ENCODE measurements at places on chromosomes 12 and 14.

GRCh38 chr12:109689426-109689825 lies 24.2 kb upstream of the FAM222A start:
- no peak for DNase-seq

- no peak for DNase-seq
Observed at GRCh38 chr12:3350432-3350831, 140.6 kb upstream of the PRMT8 start.

DNA sequence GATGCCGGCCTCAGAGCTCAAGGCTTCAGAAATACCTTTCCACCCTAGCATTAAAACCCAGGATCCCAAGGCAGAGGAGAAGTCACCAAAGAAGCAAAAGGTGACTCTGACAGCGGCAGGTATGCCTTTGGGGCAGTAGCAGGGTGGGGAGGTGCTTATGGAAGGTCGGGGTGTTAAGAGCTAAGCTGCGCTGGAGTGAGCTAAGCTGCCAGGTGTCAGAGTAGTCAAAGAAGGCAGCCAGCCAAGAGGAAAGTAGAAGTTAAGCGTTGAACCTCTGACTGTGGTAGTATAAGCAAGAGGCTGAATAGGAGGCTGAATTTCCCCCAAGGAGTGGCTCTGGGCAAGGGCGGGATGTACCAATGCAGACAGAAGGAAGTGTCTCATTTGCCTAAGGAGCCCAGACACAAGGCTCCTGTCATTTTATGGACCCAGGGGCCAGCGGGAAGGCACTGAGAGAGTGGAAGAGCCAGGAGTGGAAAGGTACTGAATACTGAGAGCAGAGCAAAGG lies 29.2 kb downstream of the DYRK4 start:
- DNase-seq: no peak

- DNase-seq: no peak
Observed at GRCh38 chr12:106645465-106646330, 62.9 kb downstream of the RFX4 start.

DNA sequence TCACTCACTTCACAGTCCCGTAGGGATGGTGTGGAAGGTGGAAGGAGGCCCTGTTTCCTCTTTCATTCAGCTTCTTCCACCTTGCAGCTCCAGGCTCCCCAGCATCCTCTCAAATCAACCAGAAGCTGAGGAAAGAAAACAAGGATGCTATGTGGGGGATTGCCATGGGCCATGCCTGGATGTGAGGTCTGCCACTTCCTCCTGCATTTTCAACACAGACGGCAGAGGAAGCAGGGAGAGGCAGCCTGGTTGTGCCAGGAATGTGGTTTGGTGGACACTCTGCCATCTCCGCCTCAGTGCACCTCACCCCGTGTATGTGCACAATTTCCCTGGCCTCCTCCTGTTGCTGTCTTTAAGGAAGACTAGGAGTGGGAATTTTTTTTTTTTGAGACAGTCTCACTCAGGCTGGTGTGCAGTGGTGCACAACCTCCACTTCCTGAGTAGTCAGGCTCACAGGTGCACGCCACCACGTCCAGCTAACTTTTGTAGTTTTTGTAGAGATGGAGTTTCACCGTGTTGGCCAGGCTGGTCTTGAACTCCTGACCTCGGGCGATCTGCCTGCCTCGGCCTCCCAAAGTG lies 99.2 kb downstream of the SLC15A4 start:
- no peak for DNase-seq

GRCh38 chr12:54704202-54704601 lies 56.0 kb upstream of the DCD start:
- no peak for DNase-seq

- no peak for DNase-seq
Observed at GRCh38 chr12:116325336-116325664, 47.8 kb upstream of the MED13L start.

DNA sequence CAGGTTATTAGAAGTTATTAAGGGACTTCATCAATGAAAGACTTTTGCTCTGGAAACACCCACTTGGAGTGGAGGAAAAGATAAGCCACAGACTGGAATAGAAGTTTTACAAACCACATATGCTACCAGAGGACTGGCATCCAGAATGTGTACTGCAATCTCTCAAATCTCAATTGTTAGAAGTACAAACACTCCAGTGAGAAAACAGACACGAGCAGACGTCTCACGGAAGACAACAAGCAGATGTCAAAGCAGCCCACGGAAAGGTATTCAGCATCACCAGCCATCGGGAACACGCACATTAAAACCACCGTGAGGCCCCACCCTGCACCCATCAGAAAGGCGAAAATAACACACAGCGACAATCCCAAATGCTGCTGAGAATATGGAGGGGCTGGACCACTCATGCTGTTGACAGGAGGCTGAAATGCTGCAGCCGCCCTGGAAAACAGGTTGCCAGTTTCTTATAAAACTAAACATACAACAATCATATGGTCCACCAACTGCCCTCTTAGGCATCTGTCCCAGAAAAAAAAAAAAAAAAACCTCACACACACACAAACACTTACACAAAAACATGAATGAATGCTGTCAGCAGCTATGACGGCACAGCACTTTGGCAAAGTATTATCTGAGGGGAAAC lies 131.9 kb upstream of the SFSWAP start:
- DNase-seq: no peak

DNA sequence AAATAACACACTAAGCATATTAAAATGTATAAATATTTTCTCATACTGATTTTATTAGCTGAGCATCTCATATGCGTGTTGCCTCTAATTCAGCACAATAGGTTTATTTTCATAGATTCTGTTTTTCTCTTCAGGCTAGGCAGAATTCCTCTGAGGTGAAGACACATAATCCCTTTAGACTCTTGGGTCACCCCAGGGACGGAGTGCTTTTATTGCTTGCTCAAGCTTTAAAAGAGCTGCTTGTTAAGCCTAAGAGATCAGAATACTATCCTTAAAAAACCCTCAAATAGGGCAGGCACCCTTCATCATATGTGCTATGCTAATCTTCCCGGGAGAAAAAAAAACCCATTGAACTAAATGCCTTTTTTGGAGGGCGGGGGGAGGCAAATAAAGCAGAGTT lies 390.1 kb downstream of the KCNH5 start:
- DNase-seq: no peak

GRCh38 chr14:35236806-35237205 lies 55.4 kb upstream of the PSMA6 start:
- DNase-seq: no peak

GRCh38 chr12:124556074-124556466 lies 11.3 kb downstream of the NCOR2 start:
- DNase-seq: no peak

DNA sequence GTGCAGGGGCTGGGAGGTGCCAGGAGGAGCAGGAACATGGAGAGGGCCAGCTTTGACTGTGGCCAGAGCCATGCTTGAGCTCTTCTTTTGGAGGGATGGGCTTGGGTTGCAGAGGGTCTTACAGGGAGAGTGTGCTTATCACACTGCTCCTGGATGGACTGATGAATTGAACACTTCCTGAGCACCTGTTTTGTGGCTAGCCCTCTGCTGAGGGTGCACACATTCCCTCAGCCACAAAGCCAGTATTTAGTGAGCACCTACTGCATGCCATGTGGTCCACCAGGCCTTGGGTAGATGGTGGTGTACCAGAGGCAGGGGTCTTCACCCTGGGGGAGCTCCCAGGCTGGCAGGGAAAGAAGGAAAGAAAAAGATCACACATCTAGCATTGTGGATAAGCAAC lies 118.9 kb downstream of the SLC25A47 start:
- no peak for DNase-seq

DNA sequence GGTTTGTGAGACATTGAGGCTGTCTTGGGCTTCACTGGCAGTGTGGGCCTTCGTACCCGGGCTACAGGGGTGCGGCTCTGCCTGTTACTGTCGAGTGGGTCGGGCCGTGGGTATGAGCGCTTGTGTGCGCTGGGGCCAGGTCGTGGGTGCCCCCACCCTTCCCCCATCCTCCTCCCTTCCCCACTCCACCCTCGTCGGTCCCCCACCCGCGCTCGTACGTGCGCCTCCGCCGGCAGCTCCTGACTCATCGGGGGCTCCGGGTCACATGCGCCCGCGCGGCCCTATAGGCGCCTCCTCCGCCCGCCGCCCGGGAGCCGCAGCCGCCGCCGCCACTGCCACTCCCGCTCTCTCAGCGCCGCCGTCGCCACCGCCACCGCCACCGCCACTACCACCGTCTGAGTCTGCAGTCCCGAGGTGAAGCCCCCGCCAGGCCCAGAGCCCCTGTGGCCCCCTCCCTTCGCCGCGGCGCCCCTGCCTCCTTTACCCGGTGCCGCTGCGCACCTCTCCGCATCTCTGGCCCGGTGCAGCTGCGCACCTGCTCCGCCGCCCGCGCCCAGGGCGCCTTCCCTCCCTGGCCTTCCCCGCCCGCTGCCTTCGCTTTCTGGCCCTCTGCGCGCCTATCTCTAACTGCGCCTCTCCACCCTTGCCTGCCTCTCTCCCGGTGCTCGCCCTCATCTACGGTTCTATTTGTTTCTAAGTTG lies at the start of gene ENO2:
Gene ENO2, plus strand, starts transcription at position 335 of the 701 bp plus-strand sequence. CDS start 1,253 bp downstream, outside the sequence.
- no peak for DNase-seq

DNA sequence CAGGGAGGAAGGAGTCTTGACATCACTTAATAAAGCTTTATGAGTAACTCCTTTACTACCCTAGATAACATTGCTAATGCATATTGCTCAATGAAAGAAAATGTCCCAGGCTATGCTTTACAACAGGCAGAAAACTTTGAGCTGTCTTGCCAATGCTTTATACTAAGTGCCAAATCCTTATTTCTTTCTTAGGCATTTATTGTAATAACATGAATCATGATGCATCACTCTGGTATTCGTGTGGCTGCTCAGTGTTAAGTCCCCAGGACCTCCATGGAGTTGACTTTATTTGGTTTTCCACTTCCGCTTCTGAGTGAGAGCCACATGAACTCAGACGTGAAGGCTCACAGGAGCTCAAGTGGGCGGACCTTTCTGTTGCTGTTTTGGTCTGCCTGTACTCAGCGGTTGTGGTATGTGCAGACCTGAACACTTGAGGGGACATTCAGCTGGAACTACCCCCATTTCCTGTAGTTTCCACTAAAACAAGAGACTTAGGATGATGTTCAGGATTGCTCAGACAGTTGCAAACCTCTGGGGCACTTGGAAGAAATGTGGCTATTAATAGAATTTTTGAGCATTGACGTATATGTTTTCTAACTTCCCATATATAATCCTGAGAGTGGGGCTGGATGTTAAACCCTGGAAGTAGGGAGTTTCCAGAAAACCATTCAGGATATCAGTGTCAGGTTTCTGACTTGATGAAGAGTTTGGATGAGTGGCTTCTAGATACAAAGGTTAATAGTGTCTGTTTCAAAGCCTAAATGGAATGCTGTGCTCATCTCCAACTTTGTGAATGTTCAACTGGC lies 258.6 kb downstream of the MSRB3 start:
- DNase-seq: no peak

DNA sequence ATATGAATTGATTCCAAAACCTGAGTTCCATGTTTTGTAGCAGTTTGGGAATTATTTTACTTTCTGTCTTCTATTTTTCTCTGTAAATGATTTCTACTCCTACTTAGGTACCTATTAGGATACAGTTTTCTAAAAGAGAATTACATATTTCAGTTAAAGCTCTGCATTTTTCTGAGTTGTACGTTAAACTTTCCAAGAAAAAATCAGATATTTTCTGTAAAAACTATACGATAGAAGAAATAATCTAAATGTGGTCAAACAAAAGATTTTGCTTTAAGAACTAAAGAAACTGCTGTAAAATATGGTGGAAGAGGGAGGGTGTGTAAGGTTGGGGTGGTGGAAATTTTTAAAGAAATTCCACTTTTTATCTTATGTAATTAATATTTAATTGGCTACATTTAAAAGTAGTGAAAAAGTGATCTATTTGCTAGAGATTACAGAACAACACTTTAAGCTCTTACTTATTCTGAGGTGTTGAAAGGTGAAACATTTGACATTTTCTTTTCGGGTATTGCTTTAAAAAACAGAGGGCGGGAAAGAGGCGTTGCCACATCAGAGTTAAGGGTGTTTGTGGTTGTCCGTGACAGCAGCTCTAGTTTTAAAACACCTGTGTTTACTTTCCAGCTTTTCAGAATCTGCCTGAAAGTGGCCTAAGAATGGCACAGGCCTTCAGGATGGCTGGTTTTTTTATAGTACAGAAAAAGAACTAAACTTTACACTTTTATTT lies 187.3 kb downstream of the MIPOL1 start:
- no peak for DNase-seq

DNA sequence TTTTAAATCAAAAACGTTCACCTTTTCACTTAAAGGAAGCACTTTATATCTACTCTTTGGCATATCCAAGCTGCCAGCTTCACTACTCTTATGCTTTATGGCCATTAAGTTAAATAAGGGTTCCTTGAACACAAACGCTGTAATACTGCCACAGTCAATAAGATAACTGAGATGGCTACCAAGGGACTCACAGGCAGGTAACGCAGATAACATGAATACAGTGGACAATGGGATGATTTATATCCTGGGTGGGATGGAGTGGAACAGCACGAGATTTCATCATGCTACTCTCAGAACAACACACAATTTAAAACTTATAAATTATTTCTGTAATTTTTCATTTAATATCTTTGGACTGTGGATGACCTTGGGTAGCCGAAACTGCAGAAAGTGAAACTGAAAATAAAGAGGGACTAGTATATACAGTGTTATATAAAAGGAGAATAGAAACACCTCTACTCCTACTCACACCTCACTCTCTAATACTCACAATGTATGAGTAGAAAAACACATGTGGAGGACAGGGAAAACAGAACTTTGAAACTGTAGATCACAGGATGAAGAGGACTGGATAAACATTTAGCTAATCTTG lies 367.3 kb downstream of the C12orf50 start:
- DNase-seq: no peak

- no peak for DNase-seq
Observed at GRCh38 chr12:6688543-6688998, 604 bp downstream of the ZNF384 start.

DNA sequence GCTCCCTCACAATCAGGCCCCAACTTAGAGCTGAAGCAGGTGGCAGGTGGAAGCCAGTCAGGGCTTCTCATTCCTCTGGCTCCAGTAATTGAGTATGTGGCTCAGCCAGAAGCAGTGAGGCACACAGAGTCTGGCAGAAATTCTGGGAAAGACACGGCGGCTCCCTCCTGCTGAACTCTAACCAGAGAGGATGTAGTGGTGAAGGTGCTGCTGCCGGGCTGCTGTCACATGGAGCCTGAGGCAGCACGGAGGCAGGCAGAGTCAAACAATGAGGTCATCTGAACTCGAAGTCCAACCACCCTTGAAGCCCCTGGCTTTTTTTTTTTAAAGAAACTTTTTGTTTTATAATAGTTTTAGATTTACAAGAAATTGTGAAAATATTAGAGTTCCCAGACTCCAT lies 33.4 kb upstream of the SMOC1 start:
- no peak for DNase-seq

GRCh38 chr12:101915841-101916240 lies 38.5 kb downstream of the DRAM1 start:
- DNase-seq: no peak

DNA sequence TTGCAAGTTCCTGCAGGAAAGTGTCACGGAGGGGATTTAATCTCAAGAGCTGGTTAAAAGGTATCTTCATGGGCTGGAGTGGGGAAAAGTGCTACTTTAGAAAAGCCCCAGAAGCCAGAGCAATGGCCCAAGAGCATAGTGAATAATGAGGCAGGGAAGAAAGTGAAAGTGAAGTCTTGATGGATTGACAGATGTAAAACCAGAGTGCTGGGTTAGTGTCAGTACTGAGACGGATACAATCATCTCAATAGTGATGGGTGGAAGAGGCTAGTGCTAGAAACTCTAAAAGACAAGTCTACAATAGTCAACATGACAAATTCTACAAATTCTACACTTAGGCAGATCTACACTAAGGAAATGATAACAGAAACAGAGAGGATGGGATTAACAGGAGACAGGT lies 68.1 kb downstream of the CIT start:
- DNase-seq: no peak
